ENCODE measurements at places on chromosomes 3 and 15. TPM values are rescaled to one million over a fixed set of nuclear protein-coding genes. Genes with fewer than 3 reads are reported as not detected.

The ITIH1 gene
- total RNA-seq = not detected

The FANCD2OS gene
- not detected for total RNA-seq

The MAP1A gene
- 32.4 TPM for total RNA-seq

DNA sequence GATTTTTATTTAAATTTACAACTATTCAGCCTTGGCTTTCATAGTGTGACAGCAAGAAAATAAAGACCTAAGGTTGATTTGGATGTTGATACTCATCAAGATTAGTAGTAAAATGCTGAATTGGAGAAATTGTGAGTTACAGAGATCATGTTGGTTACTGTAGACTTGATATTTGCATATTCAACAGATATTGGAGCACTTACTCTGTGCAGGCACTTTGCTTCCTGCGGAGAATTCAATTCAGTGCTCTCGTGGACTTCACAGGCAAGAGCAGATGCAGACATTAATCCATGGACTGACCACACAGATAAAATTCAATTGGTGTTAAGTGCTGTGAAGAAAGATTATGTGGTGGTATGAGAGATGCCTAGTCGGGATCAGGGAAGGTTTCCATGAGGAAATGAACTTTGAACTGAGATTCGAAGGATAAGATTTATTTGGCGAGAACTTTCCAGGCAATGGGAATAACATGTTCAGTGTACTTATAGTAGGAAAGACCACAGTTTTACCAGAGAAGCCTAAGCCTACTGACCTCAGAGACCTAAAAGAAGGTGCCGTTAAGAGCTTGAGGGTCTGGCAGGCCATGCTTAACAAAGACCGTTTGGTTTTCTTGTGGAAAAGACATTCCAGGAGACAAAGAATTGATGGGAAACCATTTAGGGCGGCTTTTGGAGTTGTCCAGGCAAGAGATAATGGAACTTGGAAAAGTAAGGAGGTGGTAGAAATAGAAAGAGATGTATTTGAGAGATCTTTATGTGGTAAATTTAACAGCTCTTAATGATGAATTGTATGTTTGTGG lies 4.3 kb downstream of the SELENOT start:
- DNase-seq = no peak

DNA sequence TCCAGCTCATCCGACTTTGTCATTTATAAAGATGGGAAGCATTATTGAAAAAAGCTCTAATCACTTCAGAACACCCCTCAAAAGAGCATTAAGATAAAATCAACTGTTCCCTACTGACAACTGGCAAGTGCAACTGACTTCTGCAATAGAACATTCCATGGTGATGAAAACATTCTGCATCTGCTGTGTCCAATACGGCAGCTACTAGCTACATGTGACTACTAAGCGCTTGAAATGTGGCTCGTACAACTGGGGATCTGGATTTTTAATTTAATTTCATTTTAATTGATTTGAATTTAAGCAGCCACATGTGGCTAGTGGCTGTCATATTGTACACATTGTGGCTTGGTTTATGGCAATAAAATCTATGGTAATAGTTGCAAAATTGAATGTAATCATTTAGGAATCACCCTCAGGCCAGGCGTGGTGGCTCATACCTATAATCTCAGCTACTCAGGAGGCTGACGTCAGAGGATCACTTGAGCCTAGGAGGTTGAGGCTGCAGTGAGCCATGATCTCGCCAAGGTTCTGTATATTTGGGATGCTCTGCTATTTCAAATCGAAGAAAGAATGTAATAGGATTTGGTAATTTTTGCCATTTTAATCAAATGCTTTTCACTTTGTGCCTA lies 390.3 kb downstream of the GABRB3 start:
- no peak for DNase-seq

DNA sequence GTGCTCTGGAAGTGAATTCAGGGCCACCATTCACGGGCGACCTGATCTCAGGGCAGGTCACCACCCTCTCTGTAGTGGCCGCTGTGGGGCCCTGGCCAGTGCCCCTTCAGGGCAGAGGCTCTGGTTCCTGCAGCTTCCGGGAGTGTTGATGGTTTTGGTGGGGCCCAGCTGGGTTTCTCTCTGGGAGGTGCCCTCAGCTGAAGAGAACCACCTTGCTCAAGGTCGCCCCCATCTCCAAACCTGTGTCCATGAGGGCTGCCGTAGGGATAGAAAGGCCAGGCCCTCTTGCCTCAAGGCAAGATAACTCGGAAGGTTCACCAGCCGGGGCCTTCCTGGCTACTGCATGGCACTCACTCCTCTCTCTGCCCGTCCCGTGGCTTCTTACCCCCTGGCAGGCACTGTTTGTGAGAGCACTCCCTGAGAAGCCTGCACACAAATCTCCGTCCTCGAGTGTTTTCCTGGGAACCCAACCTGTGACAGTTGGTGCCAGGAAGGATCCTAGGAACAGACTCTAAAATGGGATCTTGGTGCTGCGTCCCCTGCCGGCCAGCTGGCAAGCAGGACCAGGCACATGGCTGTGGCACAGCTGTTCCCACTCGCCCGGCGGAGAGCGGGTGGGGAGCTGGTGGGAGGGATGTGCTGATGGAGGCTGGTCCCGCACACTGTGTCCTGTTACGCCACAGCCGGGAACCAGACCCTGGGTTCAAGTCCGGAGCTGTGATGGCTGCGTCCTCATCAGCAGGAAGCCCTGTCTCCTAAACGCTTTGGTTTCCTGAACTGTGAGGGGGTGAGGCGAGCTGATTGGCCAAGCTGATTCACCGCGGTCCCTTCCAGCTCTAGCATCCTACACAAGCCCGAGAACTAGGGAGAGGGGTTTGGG lies 23.2 kb upstream of the PIGZ start:
- no peak for DNase-seq

- no peak for DNase-seq
These were observed 13.9 kb upstream of the ZBBX start for GRCh38 chr3:167394003-167394402.

DNA sequence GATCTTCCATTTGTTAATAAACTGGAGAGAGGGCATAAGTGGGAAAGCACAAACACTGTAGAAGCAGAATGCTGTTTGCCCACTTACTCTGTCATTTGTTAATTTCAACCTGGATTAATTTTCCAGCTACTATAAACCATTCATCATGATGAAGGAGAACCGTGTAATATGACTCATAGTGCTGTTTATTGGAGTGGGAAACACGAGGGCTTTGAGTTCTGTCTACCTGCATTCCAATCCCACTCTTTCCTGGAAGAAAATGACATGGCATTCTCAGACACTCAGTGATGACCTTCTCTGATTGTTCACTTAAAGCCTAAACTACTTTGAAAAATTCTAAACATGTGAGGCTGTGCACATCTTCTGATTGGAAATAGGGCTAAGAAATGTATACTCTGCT lies 826.7 kb downstream of the AGBL1 start:
- no peak for DNase-seq

GRCh38 chr3:87550892-87551291 lies 274.5 kb upstream of the POU1F1 start:
- no peak for DNase-seq

- no peak for DNase-seq
These were observed 130.4 kb upstream of the SMAD3 start for GRCh38 chr15:66934868-66935520.

- no peak for DNase-seq
These were observed 2.9 kb downstream of the MYD88 start for GRCh38 chr3:38141173-38141951.

- no peak for DNase-seq
These were observed 1199.9 kb downstream of the SI start for GRCh38 chr3:163878396-163878795.

DNA sequence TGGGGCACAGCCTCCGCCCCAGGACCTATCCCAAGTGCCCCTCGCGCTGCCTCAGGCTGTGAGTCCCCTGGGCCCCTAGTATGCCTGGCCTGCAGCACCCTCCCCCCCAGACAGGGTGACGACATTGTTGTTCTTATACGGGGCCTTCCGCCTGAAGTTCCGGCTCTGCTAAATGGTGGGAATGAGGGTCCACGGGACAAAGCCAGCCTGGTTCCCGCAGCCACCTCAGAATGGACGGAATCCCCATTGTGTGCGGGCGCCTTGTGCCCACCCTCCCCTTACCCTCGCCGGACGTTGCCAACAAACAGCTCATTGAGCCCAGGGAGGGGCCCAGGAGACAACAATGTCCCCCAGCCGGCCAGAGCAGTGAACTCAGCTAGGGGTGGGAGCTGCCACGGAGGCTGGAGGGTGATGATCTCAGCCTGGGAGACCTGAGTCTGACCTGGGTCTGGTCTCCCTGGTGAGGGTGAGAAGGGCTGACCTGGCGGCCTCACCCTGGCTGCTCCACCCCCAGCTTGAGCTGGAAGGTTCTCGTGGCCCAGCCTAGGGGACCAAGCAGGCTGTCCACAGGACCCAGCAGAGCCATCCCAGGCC lies 10.2 kb upstream of the DLL4 start:
- DNase-seq = no peak

DNA sequence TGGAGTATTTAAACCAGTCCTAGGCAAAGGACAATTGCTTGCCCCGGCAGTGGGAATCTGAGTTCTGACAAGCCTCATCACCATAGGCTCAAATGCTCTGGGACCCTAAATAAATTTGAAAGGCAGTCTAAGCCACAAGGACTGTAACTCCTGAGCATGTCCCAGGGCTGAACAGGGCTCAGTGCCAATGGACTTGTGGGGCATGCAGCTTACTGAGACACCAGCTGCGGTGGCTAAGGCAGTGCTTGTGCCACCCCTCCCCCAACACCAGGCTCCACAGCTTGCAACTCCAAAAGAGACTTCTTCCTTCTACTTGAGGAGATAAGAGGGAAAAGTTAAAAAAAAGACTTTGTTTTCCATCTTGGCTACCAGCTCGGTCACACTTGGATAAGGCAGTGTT lies 289.7 kb upstream of the DCBLD2 start:
- no peak for DNase-seq

All from esophagus muscularis mucosa (tissue), 4 donors.